DMS79 (cell line): ENCODE measurements at places on chromosomes 5 and 9.

DNA sequence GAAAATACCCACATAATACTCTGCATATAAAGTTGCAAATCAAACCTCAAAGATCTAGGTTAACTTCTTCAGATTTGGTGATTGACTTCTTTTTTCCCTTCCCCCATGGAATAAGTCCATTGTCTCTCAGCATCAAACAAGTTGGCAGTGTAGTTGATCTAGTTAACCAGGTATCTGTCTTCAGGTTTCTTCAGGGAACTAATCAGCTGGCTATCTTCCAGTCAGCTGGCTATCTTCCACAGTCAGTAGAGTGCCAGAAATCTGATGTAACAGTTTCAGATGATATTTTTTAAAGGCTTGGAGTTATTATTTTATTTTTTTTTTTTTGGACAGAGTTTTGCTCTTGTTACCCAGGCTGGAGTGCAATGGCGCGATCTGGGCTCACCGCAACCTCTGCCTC lies 16.8 kb downstream of the TNFSF15 start:
- no peak for DNase-seq

DNA sequence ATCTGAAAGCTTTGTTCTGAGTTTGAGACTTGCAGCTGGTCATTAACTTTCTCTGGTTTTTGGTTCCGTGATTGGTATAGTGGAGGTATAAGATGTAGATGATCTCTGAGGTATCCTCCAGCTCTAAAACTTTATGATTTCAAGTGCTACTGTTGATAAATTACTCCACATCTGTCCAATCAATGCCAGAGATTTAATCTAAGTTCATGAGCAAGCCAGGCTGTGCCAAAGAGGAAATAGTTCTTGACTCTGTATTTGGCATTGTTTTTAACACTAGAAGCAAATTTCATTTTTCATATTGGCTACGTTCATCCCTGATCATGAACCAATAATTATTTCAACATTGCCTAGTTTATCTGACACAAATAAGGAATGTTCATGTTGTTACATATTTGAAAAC lies 28.5 kb upstream of the CHD1 start:
- no peak for DNase-seq

GRCh38 chr9:124392871-124393460 lies 22.3 kb downstream of the PSMB7 start:
- peak; percentile 44 for DNase-seq

DNA sequence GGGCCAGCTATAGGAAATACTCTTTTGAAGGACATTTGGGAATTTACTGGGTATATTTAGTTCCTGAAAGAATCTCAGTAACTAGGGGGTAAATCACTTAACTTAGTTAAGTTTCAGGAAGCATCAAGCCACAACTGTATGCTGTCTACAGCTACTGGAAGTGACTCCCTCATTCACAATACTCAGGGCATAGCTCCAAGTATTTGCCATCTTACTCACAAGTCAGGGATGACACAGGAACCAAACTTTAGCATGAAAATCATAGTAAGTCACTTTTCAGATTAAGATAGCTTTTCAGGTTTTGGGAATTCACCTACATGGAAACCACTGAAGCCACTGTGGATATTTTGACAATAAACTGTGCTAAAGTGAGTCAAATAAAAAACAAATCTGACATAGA lies 242.4 kb upstream of the ATP10B start:
- no peak for DNase-seq

GRCh38 chr9:30977965-30978364 lies 1406.5 kb upstream of the ACO1 start:
- no peak for DNase-seq

DNA sequence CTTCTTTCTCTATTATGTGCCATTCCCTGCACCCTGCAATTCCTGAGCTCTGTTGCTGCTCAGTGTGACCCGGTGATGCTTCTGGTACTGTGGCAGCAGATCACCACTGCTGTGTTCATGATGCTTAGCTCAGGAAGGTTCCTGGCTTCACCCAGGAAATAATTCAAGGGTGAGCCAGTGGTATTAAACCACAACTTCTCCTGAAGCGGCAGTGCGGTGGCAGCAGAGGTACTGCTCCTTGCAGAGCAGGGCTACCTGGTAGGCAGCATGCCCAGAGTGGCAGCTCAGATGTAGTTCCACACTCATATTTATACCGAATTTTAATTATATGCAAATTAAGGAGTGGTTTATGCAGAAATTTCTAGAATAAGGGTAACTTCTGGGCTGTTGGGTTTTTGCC lies 213.8 kb upstream of the ZNF608 start:
- no peak for DNase-seq

GRCh38 chr5:56640763-56641406 lies 174.5 kb upstream of the MAP3K1 start:
- DNase-seq = no peak

GRCh38 chr9:137078701-137079400 lies 1.5 kb downstream of the UAP1L1 start:
- no peak for DNase-seq
